NCI-H1694 (cell line): ENCODE measurements at places on chromosomes 2 and 18.
A peak's percentile ranks its signal among the peaks of the same experiment; 100 is the strongest.

DNA sequence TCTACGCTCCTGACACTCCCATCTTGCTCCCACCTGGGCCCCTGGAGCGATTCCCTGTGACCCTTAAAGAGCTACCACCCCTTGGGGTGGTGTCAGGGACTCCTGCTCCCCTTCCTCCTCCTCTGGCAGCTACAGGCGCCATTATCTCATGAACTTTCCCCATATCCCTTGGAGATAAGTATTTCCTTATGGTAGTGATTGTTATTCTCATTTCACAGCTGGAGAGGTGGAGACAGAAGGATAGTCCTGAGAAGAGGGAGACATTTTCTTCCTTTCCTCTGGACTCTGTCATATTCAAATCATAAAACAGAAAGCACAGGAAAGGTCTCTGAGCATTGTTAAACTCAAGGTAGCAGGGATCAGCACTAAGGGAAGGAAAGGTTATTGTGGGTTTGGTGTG lies 34.6 kb downstream of the RDH14 start:
- DNase-seq: no peak

GRCh38 chr2:62229082-62229605 lies 33.2 kb downstream of the B3GNT2 start:
- DNase-seq: no peak

GRCh38 chr18:58403799-58404455 lies 225.0 kb downstream of the ALPK2 start:
- no peak for DNase-seq

- no peak for DNase-seq
Measured at GRCh38 chr2:56202381-56203121, 18.8 kb downstream of the CCDC85A start.

GRCh38 chr2:180607514-180608049 lies 372.8 kb upstream of the UBE2E3 start:
- no peak for DNase-seq

- DNase-seq: no peak
Measured at GRCh38 chr18:42792731-42793130, 322.8 kb downstream of the RIT2 start.

DNA sequence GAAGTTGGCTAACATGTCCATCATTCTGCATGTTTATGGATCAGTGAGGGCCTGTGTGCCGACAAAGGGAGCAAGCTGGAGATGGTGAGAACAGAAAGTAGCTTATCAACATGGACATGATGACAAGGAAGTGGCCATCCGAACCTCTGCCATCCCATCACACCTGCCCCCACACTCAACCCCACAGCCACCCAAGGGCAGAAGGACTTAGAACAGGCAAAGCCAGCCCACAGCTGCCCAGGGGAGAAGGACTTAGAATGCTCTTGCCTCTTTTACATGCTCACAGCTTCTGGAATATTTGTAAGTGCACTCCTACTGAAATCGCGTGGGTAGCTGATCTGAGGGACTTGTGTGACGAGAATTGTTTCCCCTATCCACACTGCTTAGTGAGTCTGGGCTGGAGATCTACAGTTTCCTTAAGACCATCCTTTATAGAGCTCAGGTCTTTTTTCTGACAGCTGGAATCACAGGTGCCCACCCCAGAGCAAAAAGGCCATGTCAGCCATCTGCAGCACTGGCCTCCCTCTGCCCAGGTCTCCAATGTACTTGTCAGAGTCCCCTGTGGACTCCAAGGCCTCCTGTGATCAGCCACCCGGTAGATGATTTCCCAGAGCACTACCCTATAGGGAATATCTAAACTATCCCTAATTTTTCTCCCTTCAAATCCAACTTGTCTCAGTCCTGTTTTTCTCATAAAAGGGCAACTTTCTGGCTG lies 154.1 kb downstream of the SMAD7 start:
- DNase-seq: no peak

- no peak for DNase-seq
Measured at GRCh38 chr2:241218131-241219029, 29.9 kb downstream of the ANO7 start.

GRCh38 chr2:118065015-118065706 lies 23.1 kb upstream of the INSIG2 start:
- DNase-seq: no peak

- no peak for DNase-seq
Measured at GRCh38 chr2:101826716-101827115, 129.2 kb downstream of the MAP4K4 start.

DNA sequence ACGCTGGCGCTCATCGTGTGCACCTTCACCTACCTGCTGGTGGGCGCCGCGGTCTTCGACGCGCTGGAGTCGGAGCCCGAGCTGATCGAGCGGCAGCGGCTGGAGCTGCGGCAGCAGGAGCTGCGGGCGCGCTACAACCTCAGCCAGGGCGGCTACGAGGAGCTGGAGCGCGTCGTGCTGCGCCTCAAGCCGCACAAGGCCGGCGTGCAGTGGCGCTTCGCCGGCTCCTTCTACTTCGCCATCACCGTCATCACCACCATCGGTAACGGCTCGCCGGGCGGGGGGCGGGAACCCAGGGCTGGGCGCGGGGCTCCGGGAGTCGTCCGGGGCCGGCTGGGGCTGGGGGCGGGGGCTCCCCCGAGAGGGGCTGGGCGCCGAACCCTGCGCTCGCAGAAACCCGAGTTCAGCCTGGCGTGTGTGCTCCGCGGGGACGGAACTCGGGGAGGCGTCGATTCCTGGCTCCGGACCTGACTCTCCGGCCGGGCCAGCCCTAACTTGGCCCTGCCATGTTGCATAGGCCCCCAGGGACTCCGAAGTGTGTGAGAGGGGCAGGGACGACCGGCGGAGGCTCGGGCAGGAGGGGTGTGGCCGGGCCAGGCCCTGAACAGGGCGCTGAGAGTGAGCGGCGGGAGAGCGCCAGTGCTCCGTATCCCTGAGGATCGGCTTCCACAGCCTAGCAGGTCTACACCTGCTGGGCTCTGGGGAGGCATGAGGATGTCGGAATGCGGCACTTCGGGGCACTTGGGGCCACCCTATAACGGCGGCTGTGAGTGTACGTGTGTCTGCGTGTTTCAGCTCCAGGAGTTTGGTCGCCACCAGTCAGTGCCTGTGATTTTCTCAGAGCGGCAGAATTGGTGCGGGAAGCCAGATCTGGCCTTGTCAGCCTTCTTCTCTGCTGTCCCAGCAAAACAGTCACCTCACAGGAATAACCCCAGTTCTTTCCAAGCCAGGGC lies 651 bp downstream of the KCNK3 start:
- DNase-seq: no peak

DNA sequence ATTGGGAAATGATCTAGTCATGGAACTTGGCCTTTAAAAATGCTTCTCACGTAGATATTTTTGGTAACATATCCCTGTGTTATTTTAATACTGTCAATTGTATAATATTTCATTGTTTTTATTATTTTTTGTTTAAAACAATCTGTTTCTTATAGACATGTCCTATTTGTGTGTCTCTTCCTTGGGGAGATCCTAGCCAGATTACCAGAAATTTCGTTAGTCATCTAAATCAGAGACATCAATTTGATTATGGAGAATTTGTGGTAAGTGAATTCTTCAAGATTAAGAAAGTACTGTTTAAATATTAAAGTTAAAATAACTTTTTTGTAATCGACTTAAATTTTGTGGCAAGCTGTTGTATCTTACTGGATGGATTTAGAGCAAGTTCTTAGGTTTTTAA lies 34.9 kb downstream of the RNF138 start:
- DNase-seq: no peak

GRCh38 chr18:35117951-35118411 lies 76.8 kb downstream of the MAPRE2 start:
- DNase-seq: no peak

DNA sequence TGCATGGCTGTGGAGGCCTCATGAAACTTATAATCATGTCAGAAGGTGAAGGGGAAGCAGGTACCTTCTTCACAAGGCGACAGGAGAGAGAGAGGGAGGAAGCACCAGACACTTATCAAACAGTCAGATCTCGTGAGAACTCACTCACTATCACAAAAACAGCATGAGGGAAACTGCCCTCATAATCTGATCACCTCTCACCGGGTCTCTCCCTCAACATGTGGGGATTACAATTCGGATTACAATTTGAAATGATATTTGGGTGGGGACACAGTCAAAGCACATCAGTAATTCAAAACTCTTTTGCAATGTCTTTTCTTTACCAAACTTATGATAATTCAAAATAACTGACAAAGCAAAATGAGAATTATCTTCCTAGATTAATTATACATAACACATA lies 8.5 kb upstream of the CCDC68 start:
- DNase-seq: no peak

GRCh38 chr2:225103737-225104141 lies 61.5 kb upstream of the DOCK10 start:
- no peak for DNase-seq

GRCh38 chr2:58866527-58866926 lies 625.4 kb upstream of the FANCL start:
- no peak for DNase-seq

DNA sequence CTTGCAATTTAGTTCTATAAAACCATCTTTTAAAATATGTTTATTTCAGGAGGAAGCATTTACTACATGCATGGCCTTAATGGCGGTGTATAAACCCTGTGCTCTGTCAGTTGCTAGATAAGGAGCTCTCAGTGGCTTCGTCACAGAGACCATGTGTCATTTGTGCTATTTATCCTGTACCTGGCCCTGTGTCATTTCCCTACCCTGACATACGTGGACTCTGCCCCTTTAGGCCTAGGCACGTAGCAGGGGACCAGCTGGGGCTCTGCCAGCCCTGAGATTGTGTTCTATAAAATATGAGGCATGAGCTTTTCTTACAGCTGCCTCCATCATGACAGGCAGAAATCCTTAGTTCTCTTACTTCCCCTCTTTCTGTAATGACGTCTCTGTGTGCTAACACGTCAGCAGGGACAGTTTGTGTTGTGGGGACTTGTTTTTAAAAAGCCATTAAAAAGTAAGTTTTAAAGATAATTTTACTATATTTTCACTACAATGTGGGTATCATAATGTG lies 88.0 kb downstream of the ITGB1BP1 start:
- DNase-seq: no peak

DNA sequence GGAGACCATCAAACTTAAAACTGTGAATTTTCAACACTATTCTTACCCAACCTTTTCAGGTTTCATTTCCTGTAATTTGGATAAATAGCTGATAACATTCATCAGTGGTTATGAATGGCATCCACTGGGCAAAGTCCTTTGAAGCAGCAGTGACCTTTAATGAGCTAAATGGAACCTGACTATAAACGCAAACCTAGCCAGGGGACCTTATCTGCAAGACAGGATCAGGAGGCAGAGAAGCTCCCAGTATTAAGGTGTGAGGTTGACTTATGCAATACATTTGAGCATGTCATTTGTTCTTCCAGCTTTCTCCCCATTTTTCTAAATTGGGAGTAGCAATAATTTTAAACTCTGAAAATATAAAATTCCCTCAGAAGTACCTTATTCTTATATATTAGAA lies 38.4 kb downstream of the CREG2 start:
- DNase-seq: no peak

DNA sequence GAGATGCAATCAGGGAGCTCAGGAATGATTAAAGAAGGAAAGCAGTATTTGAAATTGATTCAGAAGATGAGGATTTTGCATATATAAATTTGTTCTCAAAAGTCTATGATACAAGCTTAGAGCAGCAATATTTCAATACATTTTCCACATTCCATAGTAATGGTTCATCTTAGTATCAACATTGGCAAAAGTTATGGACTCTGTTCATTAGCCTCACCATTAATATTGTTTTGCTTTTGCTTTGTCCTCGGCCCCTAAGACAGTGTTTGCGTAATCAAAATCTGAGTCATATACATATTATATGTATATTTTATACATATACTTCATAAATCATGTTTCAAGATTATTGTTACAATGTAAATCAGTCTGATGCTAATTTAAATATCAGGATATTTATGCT lies 176.6 kb downstream of the CNTNAP5 start:
- no peak for DNase-seq

GRCh38 chr2:64626146-64626809 lies 27.4 kb downstream of the SERTAD2 start:
- no peak for DNase-seq

GRCh38 chr2:150486539-150487484 lies 655 bp downstream of the RND3 start:
- peak; percentile 33 for DNase-seq

DNA sequence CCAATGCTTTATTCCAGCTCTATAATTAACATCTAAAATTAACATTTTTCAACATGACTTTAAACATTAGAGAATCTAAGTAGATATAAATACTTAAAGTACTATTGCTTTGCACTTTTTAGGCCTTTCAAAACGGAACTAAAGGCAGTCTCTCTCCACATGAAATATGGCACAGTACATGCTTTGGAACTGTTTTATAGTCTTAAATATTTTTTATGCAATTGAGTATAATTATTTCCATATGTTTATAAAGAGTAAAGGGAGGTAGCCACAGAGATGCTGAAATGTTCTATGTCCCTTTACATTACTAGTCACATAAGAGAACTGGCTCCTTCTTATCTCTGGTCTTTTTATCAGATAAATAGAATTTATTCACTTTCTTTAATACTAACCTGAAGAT lies 674.0 kb downstream of the PLCL1 start:
- no peak for DNase-seq

DNA sequence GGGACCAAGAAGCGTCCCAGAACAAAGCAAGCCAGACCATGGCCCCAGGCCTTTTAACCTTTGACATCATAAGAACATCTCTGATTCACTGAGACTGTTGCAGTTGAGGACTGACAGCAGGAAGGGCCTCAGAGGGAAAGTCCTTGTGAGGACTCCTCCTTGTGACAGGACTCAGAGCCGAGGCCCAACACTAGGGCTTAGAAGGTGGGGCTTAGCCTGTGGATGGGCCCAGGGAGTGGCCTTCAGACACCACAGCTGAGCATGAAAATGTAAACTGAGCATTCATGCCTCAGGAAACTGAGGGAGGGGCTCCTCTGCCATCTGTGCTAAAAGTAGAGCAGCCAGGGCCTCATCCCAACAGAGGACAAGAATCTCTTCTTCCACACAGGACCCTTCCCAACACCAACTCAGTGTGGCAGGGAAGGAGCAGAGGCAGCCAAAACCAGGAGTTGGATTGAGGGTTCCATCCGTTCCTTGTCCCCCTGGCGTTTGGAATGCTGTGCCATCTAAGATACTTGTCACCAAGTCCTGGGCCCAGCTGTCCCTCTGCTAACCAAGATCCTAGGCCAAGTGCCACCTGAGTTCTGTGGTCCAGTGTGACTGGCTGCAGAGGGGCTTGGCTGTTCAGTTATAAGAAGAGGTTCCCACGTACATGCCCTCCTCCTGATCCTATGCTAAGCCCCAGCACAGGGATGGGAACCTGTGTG lies 37.5 kb upstream of the CAB39 start:
- DNase-seq: no peak

- DNase-seq: no peak
Measured at GRCh38 chr18:57574866-57575265, 11.6 kb downstream of the FECH start.
